ENCODE measurements at places on chromosomes 7 and 10. TPM values are rescaled to one million over a fixed set of nuclear protein-coding genes. Genes with fewer than 3 reads are reported as not detected.

Gene GHRHR
- not detected for total RNA-seq

Gene H2BK1
- not detected for total RNA-seq

Gene ACTL6B
- total RNA-seq = not detected

Gene EGFR
- 79.3 TPM for total RNA-seq

Gene PLPP4
- not detected for total RNA-seq

Gene PPP1R9A
- total RNA-seq = 25.9 TPM

DNA sequence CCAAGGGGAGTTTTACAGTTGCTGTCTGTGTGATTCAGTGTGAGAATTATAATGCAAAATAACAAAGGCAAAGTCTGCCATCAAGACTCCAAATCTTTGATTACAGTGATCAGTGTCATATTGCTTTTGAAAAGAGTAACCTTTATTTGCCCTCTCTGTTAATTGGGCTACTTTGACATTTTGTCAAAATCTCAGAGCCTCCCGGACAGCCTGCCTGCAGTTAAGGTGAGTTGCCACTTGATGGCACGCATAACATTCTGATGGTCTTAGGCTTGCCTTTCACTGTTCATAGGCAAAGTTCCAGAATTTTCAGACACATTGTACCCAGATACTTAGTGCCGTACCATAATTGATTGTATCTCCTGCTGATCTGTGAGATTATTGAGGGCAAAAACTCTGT is 253.5 kb downstream of the ABCA13 start:
- no peak for DNase-seq
- H3K4me1 ChIP-seq = no peaks in the 10 kb centered on the region
- no peak overlapping the region for H3K27ac ChIP-seq

DNA sequence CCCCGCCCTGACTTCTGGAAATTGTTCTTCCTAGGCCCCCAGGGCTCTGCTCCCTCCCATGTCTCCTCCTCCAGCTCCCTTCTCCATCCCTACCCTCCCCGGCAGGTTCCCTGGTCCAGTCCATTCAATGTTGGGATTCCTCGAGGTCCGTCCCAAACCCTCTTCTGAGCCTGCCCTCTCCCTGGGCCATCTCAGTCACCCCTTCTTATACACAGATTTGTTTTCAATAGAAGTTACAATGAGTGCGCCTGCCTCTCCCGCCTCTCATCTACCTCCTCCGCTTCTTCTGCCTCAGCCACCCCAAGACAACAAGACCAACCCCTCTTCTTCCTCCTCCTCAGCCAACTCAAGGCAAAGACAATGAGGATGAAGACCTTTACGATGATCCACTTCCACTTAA is 67.9 kb downstream of the OAT start:
- no peak for DNase-seq
- no peak overlapping the region for H3K4me3 ChIP-seq
- H3K4me1 ChIP-seq = peaks cover 15% of the 10 kb centered on the region

- H3K4me1 ChIP-seq = peaks cover 36% of the 10 kb centered on the region
- no peak overlapping the region for H3K4me3 ChIP-seq
- H3K36me3 ChIP-seq = no peaks in the 10 kb centered on the region
These were observed 65.4 kb upstream of the MXI1 start for GRCh38 chr10:110141871-110142635.

GRCh38 chr7:117270371-117270770 is 52.5 kb downstream of the WNT2 start:
- DNase-seq = no peak
- peaks cover 6% of the 10 kb centered on the region for H3K4me1 ChIP-seq
- no peak overlapping the region for H3K4me3 ChIP-seq
- H3K27ac ChIP-seq = peak overlapping the region; percentile 41

DNA sequence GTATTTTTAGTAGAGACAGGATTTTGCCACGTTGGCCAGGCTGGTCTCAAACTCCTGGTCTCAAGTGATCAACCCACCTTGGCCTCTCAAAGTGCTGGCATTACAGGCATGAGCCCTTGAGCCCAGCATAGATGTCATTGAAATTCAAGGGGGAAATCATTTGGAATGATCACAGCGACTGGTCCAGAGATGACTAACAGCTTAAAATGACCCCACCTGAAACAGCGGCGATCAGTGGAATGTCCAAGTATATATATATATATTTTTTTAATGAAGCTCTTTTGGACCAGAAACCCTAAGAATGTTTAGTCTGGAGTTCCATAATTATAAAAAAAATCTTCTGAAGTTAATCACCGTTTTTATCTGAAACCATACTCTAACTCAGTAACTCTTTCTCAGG is 12.5 kb upstream of the AKR1E2 start:
- H3K4me1 ChIP-seq = peaks cover 14% of the 10 kb centered on the region
- no peaks in the 10 kb centered on the region for H3K36me3 ChIP-seq
- H3K27me3 ChIP-seq = no peaks in the 10 kb centered on the region
- no peak for DNase-seq
- H3K4me3 ChIP-seq = no peak overlapping the region

GRCh38 chr7:128867842-128868623 is 5.4 kb downstream of the ATP6V1F start:
- peaks cover 32% of the 10 kb centered on the region for H3K4me1 ChIP-seq
- no peak overlapping the region for H3K27ac ChIP-seq
- DNase-seq = no peak
- no peaks in the 10 kb centered on the region for H3K36me3 ChIP-seq
- peaks cover 25% of the 10 kb centered on the region for H3K27me3 ChIP-seq

DNA sequence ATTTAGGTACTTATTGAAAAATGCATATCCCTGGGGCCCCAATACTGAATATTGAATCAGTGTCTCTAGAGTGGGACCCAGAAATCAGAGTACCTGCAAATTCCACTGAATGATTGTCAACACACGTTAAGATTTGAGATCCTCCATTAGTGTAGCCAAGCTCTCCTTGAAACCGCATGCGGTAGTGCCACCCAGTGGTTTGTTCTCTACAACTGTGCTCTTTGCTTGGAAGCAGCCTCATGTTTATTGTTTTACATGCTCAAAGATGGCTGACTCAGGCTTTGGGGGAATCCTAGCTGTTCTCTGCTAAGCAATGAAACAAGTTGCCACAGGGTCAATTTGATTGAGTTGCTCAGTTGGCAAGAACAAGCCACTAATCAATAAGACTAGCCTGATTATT is 340.2 kb upstream of the CELF2 start:
- H3K4me1 ChIP-seq = no peaks in the 10 kb centered on the region
- no peaks in the 10 kb centered on the region for H3K36me3 ChIP-seq
- H3K27ac ChIP-seq = no peak overlapping the region
- no peak overlapping the region for H3K4me3 ChIP-seq
- H3K27me3 ChIP-seq = no peaks in the 10 kb centered on the region

DNA sequence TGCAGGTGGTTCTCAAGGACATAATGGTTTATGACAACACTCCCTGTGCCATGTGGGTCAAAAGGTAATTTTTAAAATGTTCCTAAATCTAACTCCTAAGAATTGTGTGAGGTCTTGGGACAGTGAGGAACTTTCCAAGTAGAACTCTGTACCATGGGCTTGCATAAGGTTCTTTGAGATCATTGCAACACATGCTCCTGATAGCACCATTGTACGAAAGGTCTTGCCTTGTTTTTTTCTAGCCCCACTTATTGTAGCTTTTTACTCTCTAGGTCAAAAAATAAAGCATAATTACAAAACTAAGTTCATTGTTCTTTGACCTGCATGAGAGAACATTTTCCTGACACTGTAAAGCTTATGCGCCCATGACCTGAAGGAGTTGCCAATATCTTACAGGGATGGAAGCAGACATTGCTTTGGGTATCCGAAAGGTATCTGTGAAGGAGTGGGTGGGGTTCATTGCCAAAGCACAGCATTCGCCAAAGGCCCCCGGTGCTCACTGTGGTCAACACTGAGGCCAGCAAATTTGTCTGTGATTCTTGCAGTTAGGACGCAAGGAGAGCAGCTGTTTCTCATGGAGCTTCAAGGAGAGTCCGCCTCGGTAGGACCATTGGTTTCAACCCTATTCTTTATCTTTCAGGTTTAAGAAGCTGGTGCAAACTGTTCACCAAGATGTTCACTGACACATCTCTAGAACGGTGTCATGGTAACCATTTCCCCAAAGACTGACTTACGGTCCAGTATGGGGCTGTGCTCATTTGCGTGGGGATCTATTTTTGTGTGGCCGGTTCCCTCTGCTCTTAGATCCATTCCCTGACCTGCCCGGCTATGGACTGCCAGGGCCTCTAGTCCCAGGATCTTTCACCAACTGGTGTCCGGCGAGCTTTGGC is 7.6 kb upstream of the PRKAG2 start:
- no peak for DNase-seq
- no peaks in the 10 kb centered on the region for H3K4me1 ChIP-seq
- H3K27me3 ChIP-seq = no peaks in the 10 kb centered on the region
- no peak overlapping the region for H3K27ac ChIP-seq

DNA sequence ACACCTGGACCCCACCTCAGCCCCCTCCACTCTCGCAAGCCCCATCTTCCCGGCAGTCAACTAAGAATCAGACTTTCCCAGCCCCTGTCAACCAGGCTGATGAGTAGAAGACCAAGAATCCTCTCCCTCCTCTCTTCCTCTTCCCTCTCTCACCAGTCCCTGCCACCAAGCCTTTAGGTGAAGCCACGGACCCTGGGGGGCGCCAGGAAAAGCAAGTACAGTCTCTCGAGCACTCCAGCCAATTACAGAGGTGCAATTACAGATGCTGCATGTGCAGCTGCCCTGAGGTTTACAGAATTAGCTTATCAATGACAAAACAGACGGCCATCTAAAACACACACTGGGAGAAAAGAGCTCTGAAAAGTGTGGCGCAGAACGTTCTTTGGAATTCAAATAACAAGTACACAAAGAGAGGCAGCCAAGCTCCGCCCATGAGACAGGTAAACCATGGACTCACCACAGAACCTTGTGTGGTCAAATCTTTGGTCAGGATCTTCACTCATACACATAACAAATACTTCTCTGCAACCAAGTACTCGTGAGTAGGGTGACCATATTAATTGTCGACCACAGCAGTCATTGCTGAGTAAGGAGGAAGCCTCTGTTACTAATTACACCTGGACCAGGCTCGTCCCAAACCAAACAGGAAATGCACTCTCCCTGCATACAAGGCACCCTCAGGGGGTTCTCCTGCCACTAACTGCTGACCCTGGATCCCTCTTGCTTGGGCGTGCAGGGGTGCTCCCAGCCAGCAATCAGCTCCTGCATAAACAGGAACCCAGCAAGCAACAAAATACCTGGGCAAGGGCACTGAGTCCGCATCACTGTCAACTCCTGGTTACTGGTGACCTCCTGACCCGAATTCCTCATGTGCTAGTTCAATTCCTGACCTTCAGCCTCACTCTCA is 189.2 kb downstream of the FAM107B start:
- no peak for DNase-seq
- peaks cover 9% of the 10 kb centered on the region for H3K4me1 ChIP-seq
- H3K27ac ChIP-seq = no peak overlapping the region
- no peaks in the 10 kb centered on the region for H3K36me3 ChIP-seq
- H3K27me3 ChIP-seq = no peaks in the 10 kb centered on the region

GRCh38 chr7:8250547-8250946 is 11.4 kb downstream of the ICA1 start:
- H3K4me1 ChIP-seq = peaks cover 4% of the 10 kb centered on the region
- no peak overlapping the region for H3K27ac ChIP-seq
- DNase-seq = no peak
- no peaks in the 10 kb centered on the region for H3K27me3 ChIP-seq
- H3K4me3 ChIP-seq = no peak overlapping the region
- H3K36me3 ChIP-seq = no peaks in the 10 kb centered on the region

DNA sequence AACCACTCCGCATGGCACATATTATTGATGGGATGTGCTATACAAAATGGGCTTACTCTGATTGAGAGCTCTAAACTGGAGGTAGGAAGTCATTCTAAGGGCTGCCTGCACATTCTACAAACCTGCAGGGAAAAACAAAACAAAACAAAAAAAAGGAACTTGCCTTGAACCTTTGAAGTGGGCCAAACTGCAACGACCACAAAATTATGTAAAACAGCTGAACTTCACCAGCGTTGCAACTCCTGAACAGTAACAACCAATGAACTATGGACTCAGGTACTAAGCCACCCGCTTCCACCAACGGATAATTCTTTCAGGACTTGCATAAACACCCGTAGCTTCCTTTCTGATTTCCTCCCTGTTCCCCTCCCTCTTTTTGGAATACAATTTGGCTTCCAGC is 80.4 kb downstream of the ZNF248 start:
- no peaks in the 10 kb centered on the region for H3K27me3 ChIP-seq
- no peak for DNase-seq
- H3K4me1 ChIP-seq = no peaks in the 10 kb centered on the region
- H3K27ac ChIP-seq = no peak overlapping the region
- H3K4me3 ChIP-seq = no peak overlapping the region

Measured in left lung (tissue), 14 donors.